ENCODE measurements at places on chromosomes 5 and 9. TPM values are rescaled to one million over a fixed set of nuclear protein-coding genes. Genes with fewer than 3 reads are reported as not detected.

Gene PCDHA8
- 14.6 TPM for total RNA-seq

Gene TMEFF1
- 171 TPM for total RNA-seq

Gene PIP5KL1
- 11.9 TPM for total RNA-seq

Gene SH3RF2
- not detected for total RNA-seq

Gene ENTPD2
- 0.69 TPM for total RNA-seq

Gene IL3
- not detected for total RNA-seq

Gene IQGAP2
- 1.4 TPM for total RNA-seq

Gene DOCK2
- 0.66 TPM for total RNA-seq

- DNase-seq = no peak
- H3K27me3 ChIP-seq = no peaks in the 10 kb centered on the region
- H3K4me1 ChIP-seq = no peaks in the 10 kb centered on the region
- no peak overlapping the region for H3K4me3 ChIP-seq
- H3K27ac ChIP-seq = no peak overlapping the region
- H3K36me3 ChIP-seq = no peaks in the 10 kb centered on the region
Observed at GRCh38 chr5:56761151-56761885, 54.0 kb upstream of the MAP3K1 start.

DNA sequence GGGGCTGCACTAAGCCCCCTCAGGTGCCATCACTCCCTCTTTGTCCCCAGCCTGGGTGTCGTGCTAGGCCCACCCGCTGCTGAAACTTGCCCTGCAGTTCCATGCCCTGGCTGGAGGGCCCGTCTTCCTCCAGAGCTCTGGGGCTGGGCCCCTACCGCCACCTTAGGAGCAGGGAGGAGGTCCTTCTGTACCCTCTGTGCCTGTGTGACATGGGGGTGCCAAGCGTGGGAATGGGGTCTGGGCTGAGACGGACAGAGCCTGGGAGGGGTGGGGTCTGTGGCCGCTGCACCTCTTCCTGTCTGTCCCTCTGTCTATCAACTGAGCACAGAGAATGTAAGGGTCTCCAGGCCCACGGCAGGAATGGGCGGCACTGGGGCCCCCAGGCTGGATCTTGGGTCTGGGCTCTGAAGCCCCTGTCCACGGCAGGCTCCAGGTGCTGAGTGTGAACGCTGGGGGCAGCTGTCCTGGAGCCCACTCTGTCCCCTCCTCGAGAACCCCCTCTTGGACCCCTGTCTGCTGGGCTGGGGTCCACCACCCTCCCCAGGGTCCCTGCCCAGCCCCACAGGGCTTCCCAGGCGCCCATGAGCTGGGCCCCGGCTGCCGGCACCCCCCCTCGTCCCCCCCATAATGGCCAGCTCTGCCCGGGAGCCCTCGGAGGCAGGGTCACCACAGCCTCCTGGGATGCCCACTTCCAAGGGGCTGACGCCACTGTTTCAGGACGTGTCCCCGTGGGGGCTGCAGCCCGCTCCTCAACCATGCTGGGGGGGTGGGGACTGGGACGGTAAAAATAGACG is 15.8 kb upstream of the NRARP start:
- peaks cover 6% of the 10 kb centered on the region for H3K4me1 ChIP-seq
- peaks cover 3% of the 10 kb centered on the region for H3K27me3 ChIP-seq
- no peak overlapping the region for H3K27ac ChIP-seq

GRCh38 chr9:34089311-34089710 is 37.2 kb downstream of the DCAF12 start:
- peaks cover 4% of the 10 kb centered on the region for H3K4me1 ChIP-seq
- no peak for DNase-seq

- no peaks in the 10 kb centered on the region for H3K4me1 ChIP-seq
- peaks cover 3% of the 10 kb centered on the region for H3K27me3 ChIP-seq
- no peak overlapping the region for H3K4me3 ChIP-seq
Observed at GRCh38 chr9:13173553-13173952, 105.9 kb downstream of the MPDZ start.

- DNase-seq = peak; percentile 71
- peak overlapping the region; percentile 75 for H3K4me3 ChIP-seq
- peaks cover 19% of the 10 kb centered on the region for H3K4me1 ChIP-seq
- H3K36me3 ChIP-seq = no peaks in the 10 kb centered on the region
- peaks cover 15% of the 10 kb centered on the region for H3K27me3 ChIP-seq
Observed at GRCh38 chr5:179371681-179372680, 26.7 kb upstream of the ADAMTS2 start.

DNA sequence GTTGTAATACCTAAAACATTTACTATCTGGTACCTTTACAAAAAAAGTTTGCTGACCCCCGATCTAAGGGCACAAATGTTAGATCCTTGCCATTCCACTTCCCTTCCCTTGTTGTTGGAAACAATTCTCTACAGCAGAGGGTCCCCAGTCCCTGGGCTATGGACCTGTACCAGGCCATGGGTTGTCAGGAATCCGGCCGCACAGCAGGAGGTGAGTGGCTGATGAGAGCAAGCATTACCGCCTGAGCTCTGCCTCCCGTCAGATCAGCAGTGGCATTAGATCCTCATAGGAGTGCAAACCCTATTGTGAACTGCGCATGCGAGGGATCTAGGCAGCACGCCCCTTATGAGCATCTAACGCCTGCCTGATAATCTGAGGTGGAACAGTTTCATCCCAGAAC is 248.5 kb downstream of the AP3B1 start:
- peak; percentile 12 for DNase-seq
- H3K36me3 ChIP-seq = no peaks in the 10 kb centered on the region
- H3K4me3 ChIP-seq = no peak overlapping the region
- H3K4me1 ChIP-seq = peaks cover 4% of the 10 kb centered on the region
- H3K27me3 ChIP-seq = peaks cover 3% of the 10 kb centered on the region
- H3K27ac ChIP-seq = no peak overlapping the region

DNA sequence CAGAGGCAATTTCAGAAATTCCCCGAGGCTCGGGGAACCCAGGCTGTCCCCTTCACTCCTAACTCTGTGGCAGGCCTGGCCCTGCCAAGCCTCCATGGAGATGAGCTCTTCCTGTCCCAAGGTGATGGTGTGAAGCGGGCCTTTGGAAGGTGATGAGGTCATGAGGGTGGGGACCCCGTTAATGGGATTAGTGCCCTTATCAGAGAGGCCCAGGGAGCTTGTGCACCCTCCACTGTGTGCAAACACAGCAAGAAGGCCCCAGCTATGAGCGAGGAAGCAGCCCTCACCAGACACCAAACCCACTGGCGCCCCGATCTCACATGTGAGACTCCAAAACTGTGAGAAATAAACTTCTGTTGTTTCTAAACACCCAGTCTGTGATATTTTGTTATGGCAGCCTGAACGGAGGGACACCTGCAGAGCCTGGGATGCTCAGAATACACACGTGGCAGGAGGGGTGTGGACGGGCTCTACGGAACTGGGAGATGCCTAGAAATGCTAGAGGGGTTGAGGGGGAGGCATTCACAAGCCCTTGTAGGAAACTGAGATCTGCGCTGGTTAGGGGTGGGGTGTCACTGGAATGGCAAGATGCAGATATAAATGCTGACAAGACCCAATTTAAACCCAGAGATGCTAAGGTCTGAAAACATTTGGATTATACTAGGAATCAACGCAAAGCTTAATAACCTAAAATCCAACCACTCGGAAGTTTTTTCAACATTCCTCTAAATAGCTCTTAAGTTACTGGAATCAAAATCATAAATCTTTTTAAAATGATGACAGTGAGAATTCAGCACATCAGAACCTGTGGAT is 46.9 kb downstream of the ADAMTS2 start:
- H3K4me3 ChIP-seq = no peak overlapping the region
- peaks cover 8% of the 10 kb centered on the region for H3K36me3 ChIP-seq
- H3K27ac ChIP-seq = no peak overlapping the region
- H3K4me1 ChIP-seq = peaks cover 15% of the 10 kb centered on the region
- no peak for DNase-seq

DNA sequence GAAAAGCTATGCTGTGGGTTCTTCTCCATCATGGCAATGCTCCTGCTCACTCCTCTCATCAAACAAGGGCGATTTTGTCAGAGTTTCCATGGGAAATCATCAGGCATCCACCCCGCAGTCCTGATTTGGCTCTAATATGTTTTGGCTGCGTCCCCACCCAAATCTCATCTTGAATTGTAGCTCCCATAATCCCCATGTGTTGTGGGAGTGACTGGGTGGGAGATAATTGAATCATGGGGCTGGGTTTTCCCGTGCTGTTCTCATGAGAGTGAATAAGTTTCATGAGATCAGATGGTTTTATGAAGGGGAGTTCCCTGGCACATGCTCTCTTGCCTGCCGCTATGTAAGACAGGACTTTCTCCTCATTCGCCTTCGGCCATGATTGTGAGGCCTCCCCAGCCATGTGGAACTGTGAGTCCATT is 163.8 kb downstream of the GADD45G start:
- no peak for DNase-seq
- no peak overlapping the region for H3K4me3 ChIP-seq
- H3K27ac ChIP-seq = no peak overlapping the region
- no peaks in the 10 kb centered on the region for H3K27me3 ChIP-seq
- peaks cover 10% of the 10 kb centered on the region for H3K4me1 ChIP-seq

GRCh38 chr9:126980231-126980630 is 65.6 kb downstream of the RALGPS1 start:
- H3K4me3 ChIP-seq = no peak overlapping the region

DNA sequence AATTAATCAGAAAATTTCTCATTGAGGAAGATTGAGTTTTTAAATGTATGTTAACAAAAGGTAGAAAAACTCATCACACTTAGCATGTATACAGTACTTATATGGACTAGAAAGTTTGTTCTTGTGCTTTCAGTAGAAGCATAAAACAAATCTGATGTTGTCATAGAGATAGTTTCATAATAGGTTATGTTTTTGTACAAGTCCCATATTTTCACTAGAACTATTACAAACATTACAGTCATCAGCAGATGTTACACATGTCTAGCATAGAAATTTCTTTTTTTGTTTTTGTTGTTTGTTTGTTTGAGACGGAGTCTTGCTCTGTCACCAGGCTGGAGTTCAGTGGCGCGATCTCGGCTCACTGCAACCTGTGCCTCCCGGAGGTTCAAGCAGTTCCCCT is 131.4 kb downstream of the COMMD10 start:
- DNase-seq = no peak
- no peaks in the 10 kb centered on the region for H3K27me3 ChIP-seq
- no peak overlapping the region for H3K27ac ChIP-seq
- no peak overlapping the region for H3K4me3 ChIP-seq
- no peaks in the 10 kb centered on the region for H3K36me3 ChIP-seq
- peaks cover 13% of the 10 kb centered on the region for H3K4me1 ChIP-seq

DNA sequence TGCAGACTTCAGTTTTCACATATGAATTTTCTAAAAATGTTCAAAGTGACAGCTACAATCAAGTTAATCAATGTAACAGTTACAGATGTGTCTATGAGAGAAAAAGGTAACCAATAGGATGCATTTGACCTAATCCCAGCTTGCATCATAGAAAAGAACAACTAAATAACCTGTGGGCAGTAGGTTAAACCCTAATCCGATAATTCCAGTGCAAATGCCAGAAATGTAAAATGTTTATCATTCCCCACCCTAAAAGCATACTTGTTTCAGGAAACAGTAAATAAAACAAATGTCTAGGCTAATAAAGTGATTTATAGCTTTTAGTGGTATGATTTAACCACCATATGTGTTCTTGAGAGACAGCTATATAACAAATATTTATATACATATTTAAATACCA is 592.6 kb downstream of the PRELID2 start:
- peaks cover 14% of the 10 kb centered on the region for H3K4me1 ChIP-seq
- no peak overlapping the region for H3K27ac ChIP-seq
- no peak for DNase-seq
- no peak overlapping the region for H3K4me3 ChIP-seq
- H3K36me3 ChIP-seq = no peaks in the 10 kb centered on the region
- no peaks in the 10 kb centered on the region for H3K27me3 ChIP-seq

GRCh38 chr9:130607640-130608420 is 28.5 kb downstream of the FUBP3 start:
- no peak overlapping the region for H3K4me3 ChIP-seq
- H3K4me1 ChIP-seq = peaks cover 44% of the 10 kb centered on the region
- H3K27me3 ChIP-seq = peaks cover 7% of the 10 kb centered on the region
- H3K36me3 ChIP-seq = peaks cover 3% of the 10 kb centered on the region
- no peak for DNase-seq

GRCh38 chr5:173201636-173202265 is 33.3 kb downstream of the NKX2-5 start:
- DNase-seq = no peak
- H3K36me3 ChIP-seq = peaks cover 5% of the 10 kb centered on the region

GRCh38 chr9:91320299-91320698 is 41.4 kb downstream of the AUH start:
- no peak for DNase-seq
- no peak overlapping the region for H3K27ac ChIP-seq

DNA sequence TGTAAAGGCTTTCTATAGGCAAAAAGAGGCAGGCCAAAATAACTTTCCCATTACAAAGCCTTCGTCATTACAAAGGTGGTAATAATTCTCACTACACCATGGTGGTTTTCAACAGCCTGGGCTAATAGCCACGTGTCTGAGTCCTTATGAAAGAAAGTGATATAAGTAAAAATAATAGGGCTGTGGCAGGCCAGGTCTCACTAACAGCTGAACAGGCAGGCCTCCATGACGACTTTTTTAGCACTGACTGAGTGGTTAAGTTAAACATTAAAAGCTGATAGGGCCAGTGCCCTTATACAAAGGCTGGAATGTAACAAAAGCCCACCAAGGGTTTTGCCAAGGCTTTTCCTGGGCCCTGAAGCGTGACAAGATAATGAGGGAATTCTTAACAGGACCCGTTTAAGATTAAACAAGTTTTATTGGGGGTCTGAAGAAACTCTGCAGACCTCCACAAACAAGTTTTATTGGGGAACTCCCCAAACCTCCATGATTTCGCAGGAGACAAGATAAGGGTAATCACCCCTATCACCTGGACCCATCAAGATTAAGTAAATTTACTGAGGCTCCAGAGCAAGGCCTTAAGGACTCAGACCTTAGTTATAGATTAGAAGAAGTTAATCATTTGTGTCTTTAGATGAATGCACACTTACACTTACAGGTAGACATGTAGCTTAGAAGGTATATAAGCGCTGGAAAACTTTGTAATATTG is 412.9 kb downstream of the CHSY3 start:
- no peak overlapping the region for H3K27ac ChIP-seq
- DNase-seq = no peak
- H3K27me3 ChIP-seq = no peaks in the 10 kb centered on the region
- no peaks in the 10 kb centered on the region for H3K4me1 ChIP-seq
- no peaks in the 10 kb centered on the region for H3K36me3 ChIP-seq
